ENCODE measurements at places on chromosomes 4 and X. TPM values are rescaled to one million over a fixed set of nuclear protein-coding genes. Genes with fewer than 3 reads are reported as not detected.

DNA sequence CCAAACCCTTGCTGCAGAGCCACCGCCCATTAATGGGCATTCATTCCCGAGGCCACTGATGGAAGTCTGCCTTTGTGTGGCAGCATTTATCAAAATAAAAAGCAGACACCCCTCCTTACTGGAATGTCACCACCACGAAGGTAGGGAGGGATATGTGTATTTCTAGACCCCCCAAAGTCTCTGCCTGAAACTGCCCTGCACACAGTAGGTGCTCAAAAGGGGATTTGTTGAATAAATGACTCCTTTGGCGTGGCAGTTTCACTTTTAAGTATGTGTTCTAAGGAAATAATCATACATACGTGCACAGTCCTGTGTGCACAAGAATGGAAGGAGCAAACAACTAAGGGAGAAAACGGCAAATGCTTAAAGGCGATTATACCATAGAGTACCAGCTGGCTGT is 23.6 kb upstream of the GLOD5 start:
- peaks cover 2% of the 10 kb centered on the region for H3K36me3 ChIP-seq
- peak overlapping the region; percentile 98 for H3K27ac ChIP-seq
- peak; percentile 59 for DNase-seq
- H3K4me1 ChIP-seq, result peaks cover 11% of the 10 kb centered on the region
- peak overlapping the region; percentile 70 for H3K4me3 ChIP-seq
- no peaks in the 10 kb centered on the region for H3K27me3 ChIP-seq

DNA sequence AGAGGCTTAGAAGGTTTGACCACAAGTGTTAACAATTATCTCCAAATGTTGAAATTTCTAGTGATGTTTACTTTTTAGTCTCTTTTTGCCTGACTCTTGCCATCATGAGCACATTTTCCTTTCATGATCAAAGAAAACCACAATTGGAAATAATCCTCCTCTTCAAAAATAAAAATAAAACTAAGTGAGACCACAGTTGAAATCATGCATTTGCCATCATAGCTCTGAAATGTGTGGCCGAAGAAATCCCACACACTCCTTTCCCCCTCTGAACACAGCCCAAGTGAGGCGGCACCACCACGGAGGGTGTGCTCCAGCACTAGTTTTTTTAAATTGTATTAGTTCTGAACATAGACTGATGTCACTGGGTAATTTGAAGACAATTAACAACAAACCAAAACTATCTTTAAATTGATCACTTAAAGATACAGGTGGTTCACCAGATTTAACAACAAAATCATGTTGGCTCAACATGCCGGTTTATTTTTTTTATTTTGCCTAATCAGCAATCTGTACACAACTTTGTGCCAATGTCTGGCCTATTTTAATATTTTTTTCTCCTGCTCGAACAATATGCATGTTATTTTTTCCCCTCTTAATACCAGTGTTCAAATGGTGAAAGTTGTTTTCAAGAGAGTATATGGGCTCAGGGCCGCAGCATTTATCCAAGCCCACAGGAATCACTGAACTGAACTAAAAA is 17.6 kb downstream of the APBB2 start:
- no peak overlapping the region for H3K27ac ChIP-seq
- H3K27me3 ChIP-seq, result no peaks in the 10 kb centered on the region
- no peak overlapping the region for H3K4me3 ChIP-seq
- H3K4me1 ChIP-seq, result no peaks in the 10 kb centered on the region

DNA sequence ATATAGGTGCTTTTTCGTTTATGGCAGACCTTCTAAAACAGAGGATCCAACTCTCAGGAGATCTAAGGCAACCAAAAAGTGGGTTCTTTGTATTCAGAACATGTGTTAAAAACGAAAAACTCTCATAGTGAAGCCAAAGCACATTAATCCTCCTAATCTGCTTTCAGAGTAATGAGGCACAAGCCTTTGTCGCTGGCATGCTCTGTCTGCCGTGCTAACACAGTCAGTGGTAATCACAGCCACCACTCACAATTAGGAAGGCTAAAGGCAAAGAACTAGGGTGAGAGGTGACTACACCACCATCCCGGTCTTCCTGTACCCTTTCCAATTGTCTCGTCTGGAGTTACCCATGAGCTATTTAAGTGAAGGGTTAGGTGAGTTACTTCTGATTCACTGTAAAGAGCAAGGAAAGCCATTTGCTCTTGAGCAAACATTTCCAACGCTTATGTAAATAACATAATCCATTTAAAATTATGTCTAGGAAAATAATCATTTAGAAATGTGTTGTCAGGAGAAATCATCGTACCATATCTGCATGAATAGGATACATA is 40.7 kb downstream of the NPY2R start:
- no peaks in the 10 kb centered on the region for H3K36me3 ChIP-seq
- H3K27me3 ChIP-seq, result peaks cover 2% of the 10 kb centered on the region
- H3K27ac ChIP-seq, result no peak overlapping the region
- H3K4me1 ChIP-seq, result no peaks in the 10 kb centered on the region

DNA sequence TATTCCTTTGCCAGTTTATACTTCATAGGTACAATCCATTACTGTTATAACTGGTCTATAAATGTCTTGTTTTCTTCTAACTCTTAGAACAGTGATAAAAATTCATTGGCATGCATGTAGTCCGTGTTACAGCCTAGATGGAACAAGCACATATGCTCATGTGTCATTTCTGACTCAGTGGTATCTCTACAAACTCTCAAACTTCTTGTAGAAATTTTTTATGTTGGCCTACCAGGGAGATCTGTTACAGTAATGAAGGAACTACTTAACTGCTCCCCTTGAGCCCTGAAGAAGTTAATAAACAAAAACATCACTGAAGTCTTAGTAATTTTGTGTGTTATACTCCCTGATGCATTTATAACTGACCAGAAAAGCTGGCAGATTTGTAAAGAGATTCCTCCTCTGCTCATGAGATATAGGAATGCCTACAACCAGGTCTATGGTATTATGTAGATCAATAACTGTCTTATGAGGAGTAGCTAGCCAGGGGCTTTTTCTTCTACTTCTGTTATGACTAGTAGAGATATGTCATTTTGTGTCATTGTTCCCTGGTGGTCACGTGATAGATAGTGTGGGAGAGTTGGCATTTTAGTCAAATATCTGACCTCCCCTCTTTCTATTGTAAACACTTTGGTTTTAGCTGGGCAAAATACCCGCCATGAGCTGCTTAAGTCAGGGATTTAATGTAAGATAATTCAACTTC is 53.7 kb upstream of the FAAH2 start:
- no peaks in the 10 kb centered on the region for H3K4me1 ChIP-seq
- no peaks in the 10 kb centered on the region for H3K27me3 ChIP-seq
- no peak for DNase-seq
- H3K4me3 ChIP-seq, result no peak overlapping the region

GRCh38 chr4:95105112-95105511 is 347.4 kb downstream of the BMPR1B start:
- H3K4me3 ChIP-seq, result no peak overlapping the region
- no peaks in the 10 kb centered on the region for H3K36me3 ChIP-seq
- no peaks in the 10 kb centered on the region for H3K27me3 ChIP-seq
- no peak overlapping the region for H3K27ac ChIP-seq
- no peaks in the 10 kb centered on the region for H3K4me1 ChIP-seq

DNA sequence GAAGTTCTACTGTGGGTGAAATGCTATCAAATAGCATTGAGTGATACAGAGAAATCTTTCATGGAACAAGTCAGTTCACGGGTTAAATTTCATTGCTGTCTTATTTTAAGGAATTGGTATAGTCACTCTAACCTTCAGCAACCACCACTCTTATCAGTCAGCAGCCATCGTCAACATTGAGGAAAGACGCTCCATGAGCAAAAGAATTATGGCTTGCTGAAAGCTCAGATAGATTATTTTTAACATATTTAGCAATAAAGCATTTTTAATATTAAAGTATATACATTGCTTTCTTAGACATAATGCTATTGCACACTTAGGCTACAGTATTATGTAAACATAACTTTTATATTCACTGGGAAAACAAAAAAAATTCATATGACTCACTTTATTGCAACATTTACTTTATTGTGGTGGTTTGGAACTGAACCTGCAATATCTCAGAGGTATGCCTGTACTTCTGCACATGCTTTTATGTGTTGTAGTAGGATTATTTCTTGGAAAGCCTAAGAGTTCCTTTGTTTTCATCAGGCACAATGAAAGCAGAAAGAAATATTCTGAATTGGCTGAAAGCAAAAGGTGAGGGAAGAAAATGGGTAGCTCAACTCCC is 586.7 kb downstream of the GBA3 start:
- no peaks in the 10 kb centered on the region for H3K36me3 ChIP-seq
- no peak overlapping the region for H3K4me3 ChIP-seq
- no peaks in the 10 kb centered on the region for H3K4me1 ChIP-seq
- H3K27ac ChIP-seq, result no peak overlapping the region

- no peak for DNase-seq
- no peaks in the 10 kb centered on the region for H3K36me3 ChIP-seq
- no peaks in the 10 kb centered on the region for H3K4me1 ChIP-seq
- H3K4me3 ChIP-seq, result no peak overlapping the region
- no peaks in the 10 kb centered on the region for H3K27me3 ChIP-seq
Measured at GRCh38 chrX:4710618-4711433, 997.4 kb upstream of the PRKX start.

- no peak overlapping the region for H3K27ac ChIP-seq
- H3K27me3 ChIP-seq, result no peaks in the 10 kb centered on the region
- peaks cover 6% of the 10 kb centered on the region for H3K4me1 ChIP-seq
- H3K4me3 ChIP-seq, result no peak overlapping the region
Measured at GRCh38 chrX:70353514-70353913, 63.6 kb downstream of the KIF4A start.

Gene NR3C2
- 27.0 TPM for total RNA-seq

Gene EFHC2
- total RNA-seq, result 8.0 TPM

DNA sequence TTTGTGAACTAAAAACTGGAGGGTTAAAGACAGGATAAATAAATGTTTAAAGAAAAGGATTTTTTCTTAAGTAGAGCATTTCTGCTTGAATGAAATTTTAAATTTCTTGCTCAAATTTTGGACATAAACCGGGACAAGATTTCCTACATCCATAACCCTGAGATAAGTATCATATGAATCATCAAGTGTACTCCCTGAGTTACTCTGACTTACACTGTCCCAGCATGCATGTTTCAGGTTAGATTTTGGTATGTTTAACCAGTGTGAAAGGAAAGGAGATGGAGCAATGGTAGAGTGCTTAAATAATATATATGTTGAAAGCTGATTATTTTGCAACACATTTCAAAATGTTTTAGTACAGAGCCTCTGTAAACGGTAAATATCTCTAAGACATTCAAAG is 175.2 kb downstream of the ADGRL3 start:
- H3K4me3 ChIP-seq, result no peak overlapping the region
- H3K27me3 ChIP-seq, result no peaks in the 10 kb centered on the region
- H3K4me1 ChIP-seq, result no peaks in the 10 kb centered on the region

DNA sequence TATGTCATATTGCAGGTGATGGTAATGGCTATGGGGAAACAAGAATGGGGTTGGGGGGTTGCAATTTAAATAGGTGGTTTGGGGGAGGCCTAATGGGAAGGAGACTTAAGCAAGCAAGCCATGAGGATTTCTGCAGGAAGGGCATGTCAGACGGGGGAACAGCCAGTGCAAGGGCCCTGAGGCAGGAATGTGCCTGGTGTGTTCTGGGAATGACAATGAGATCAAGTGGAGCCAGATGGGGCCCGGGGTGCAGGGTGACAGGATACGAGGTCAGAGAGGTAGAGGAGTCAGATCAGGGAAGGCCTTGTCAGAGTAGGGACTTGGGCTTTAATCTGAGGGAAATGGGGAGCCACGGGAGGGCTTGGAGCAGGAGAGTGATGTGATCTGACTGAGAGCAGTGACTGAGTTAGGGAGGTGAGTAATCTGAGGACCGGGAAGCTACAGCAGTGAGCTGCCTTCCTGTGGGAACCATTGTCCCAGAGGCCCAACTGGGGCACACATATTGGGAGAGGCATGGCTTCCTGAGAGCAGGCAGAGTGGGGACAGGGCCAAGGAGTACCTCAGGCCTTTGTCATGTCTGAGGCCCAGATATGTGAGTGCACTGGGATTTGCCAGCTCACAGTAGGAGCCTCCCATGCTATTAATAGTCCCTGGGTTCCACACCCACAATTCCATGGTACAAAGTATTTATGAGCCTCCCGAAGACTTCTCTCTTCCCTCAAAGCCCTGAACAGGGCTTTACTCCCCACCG is 139.8 kb downstream of the BCOR start:
- no peak overlapping the region for H3K27ac ChIP-seq
- H3K4me3 ChIP-seq, result no peak overlapping the region
- peaks cover 5% of the 10 kb centered on the region for H3K27me3 ChIP-seq
- DNase-seq, result no peak
- no peaks in the 10 kb centered on the region for H3K36me3 ChIP-seq
- peaks cover 6% of the 10 kb centered on the region for H3K4me1 ChIP-seq

- no peaks in the 10 kb centered on the region for H3K36me3 ChIP-seq
- DNase-seq, result no peak
- no peaks in the 10 kb centered on the region for H3K4me1 ChIP-seq
- no peak overlapping the region for H3K27ac ChIP-seq
- H3K4me3 ChIP-seq, result no peak overlapping the region
Measured at GRCh38 chrX:29890004-29890403, 325.4 kb upstream of the MAGEB2 start.

GRCh38 chr4:182642831-182643230 is 274.4 kb downstream of the DCTD start:
- H3K4me3 ChIP-seq, result no peak overlapping the region
- no peak overlapping the region for H3K27ac ChIP-seq
- H3K36me3 ChIP-seq, result no peaks in the 10 kb centered on the region
- no peak for DNase-seq
- no peaks in the 10 kb centered on the region for H3K27me3 ChIP-seq

Gene PRR27
- total RNA-seq, result not detected

DNA sequence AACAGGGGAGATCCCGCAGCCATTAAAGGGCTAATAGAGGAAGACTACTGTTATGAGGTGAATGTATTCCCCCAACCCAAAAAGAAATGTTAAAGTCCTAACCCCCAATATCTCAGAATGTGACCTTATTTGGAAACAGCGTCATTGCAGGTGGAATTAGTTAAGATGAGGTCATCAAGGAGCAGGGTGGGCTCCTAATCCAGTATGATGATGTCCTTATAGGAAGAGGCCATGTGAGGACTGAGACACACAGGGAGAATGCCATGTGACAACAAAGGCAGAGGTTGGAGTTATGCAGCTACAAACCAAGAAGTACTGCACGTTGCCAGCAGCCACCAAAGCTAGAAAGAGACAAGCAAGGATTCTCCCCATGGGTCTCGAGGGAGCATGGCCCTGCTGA is 14.3 kb downstream of the SPP1 start:
- H3K4me1 ChIP-seq, result no peaks in the 10 kb centered on the region
- H3K36me3 ChIP-seq, result no peaks in the 10 kb centered on the region
- H3K4me3 ChIP-seq, result no peak overlapping the region
- H3K27me3 ChIP-seq, result no peaks in the 10 kb centered on the region

GRCh38 chrX:130623518-130623917 is 221.7 kb downstream of the RBMX2 start:
- no peaks in the 10 kb centered on the region for H3K27me3 ChIP-seq
- H3K4me3 ChIP-seq, result no peak overlapping the region
- no peak overlapping the region for H3K27ac ChIP-seq
- no peaks in the 10 kb centered on the region for H3K36me3 ChIP-seq
